ENCODE measurements at places on chromosomes 3 and 15. TPM values are rescaled to one million over a fixed set of nuclear protein-coding genes. Genes with fewer than 3 reads are reported as not detected.

Gene CPEB1
- 2.0 TPM for total RNA-seq

GRCh38 chr3:15310491-15311370 is 21.7 kb downstream of the SH3BP5 start:
- no peak for DNase-seq

GRCh38 chr3:82143661-82144412 is 382.4 kb upstream of the GBE1 start:
- no peak for DNase-seq

Gene PIERCE2
- not detected for total RNA-seq
